ENCODE measurements at places on chromosomes 7 and 10.

DNA sequence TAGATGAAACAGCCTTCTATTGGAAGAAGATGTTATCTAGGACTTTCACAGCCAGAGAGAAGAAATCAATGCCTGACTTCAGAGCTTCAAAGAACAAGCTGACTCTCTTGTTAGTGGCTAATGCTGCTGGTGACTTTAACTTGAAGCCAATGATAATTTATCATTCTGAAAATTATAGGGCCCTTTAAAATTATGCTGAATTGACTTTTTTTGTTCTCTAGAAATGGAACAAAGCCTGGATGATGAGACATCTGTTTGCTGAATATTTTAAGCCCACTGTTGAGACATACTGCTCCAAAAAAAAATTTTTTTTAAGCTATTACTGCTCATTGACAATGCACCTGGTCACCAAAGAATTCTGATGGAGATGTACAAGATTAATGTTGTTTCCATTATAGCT, 189.2 kb downstream of the MBL2 start:
- no peak for DNase-seq

- no peak for DNase-seq
Measured at GRCh38 chr7:85471740-85472139, 284.9 kb upstream of the SEMA3D start.

GRCh38 chr10:13234172-13234571, at the start of gene UCMA:
Gene UCMA (minus strand): TSS chr10:13234374. CDS start chr10:13234258, 116 bp downstream.
- no peak for DNase-seq

DNA sequence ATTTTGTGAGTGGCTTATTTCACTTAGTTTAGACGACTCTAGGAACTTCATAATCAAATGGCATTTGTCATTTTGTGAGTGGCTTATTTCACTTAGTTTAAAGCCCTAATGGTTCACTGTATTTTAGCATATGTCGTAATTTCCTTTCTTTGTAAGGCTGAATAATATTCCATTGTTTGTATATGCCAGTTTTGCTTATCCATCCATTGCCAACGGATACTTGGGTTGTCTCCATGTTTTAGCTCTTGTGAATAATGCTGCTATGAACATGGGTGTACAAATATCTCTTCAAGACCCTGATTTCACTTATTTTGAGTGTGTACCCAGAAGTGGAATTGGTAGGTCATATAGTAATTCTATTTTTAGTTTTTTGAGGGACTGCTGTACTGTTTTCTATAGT, 31.8 kb downstream of the DOCK1 start:
- no peak for DNase-seq

- DNase-seq = no peak
Measured at GRCh38 chr10:63266391-63267316, 133.5 kb downstream of the NRBF2 start.

- DNase-seq = no peak
Measured at GRCh38 chr10:35136263-35136815, 9.7 kb downstream of the CREM start.

DNA sequence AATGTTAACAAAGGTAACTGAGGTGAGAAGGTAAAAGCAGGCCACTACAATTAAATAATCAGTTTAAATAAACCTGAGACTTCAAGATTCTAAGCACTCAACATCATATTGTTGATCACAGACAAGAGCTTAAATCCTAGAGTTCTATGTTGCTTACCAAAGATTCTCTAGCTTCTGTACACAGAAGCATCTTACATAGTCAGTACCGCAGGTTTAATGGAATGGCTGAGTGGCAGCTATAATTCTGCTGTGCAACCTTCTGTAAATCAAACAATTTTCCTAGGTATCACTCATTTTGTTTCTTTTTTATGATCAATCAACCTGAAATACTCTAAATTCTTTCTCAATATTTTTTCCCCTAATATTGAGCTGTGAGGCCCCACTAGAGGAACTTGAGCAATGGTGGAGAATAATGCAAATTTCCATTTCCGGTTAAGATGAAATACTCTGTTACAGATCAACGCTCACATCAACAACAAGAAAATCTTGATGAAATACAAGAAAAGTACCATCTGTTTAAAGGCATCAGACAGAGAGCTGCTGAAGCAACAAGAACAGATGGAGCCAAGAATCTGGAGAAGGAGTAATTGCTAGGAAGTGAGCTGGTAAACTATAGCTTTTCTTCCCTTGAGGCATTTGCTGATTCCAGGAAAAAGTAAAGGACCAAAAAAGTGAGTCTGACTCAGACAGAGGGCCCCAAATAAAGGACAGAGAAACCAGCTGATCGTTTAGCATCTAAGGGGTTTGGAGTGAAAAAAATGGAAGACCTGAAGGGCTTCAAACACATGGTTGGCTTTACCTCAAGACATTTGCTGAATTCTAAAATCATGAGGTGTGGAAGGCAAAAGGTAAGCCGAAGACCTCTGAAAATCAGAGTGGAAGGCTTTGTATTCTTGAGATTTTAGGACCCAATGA, 22.6 kb downstream of the PNPLA8 start:
- no peak for DNase-seq

- no peak for DNase-seq
Measured at GRCh38 chr7:94067506-94067905, 63.4 kb upstream of the BET1 start.

- no peak for DNase-seq
Measured at GRCh38 chr7:121235201-121235600, 93.6 kb upstream of the WNT16 start.

GRCh38 chr7:76246804-76247389, 45.2 kb downstream of the SRRM3 start:
- no peak for DNase-seq

DNA sequence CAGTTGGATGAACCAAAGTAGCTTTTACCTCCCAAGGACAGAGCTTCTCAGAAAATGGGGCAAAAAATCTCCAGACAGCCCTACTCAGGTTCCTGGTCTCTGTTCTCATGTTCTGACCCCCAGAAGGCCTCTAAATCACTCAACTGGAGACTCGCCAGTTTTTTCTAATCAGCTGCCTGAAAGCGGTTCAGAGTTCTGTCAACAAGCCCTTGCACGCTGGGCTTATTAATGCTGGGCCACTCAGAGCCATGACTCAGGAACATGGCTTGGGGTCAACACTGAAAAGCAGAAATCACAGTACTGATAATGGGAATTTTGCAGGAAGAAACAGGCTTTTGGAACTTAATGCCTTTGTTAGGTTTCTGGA, 15.3 kb downstream of the ECHDC3 start:
- no peak for DNase-seq

DNA sequence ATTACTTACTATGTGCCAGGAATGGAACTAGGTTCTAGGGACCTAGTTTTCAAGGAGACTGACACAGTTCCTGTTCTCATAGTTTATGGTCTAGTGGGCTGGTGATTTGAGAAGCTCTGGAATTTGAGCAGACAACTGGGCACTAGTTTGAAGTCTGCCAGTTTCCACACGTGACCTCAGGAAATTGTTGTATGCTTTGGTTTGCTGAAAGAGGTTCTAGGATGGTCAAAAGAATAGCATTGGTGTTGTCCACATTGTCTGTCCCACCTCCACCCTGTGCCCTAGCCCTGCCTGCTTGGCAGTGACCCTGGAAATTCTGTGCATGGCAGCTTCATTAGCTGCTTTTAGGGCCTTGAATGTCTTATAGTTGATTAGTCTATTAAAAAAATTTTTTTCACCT, 28.7 kb downstream of the GBF1 start:
- DNase-seq = no peak

- no peak for DNase-seq
Measured at GRCh38 chr7:21013765-21014539, 227.3 kb upstream of the SP8 start.

- no peak for DNase-seq
Measured at GRCh38 chr10:26457088-26457487, 18.9 kb downstream of the APBB1IP start.

DNA sequence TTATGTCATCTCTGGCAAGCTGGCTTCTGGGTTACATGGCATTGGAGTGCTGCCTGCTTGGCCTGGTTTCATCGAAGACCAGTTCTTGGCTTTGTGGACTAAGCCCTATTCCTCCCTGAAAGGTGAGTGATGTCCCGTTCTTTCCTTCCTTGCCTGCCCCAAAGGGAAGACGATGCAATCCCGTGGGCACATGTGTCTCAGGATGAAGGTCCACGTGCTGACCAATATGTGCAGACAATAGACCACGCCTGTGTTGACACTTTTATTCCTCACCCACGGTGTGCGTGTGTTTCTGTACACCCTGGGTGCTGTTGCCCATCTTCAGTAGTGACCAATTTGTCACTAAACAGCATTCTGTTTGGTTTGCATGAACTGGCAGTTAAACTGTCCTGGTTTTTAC, 28.6 kb upstream of the SHH start:
- DNase-seq = no peak

DNA sequence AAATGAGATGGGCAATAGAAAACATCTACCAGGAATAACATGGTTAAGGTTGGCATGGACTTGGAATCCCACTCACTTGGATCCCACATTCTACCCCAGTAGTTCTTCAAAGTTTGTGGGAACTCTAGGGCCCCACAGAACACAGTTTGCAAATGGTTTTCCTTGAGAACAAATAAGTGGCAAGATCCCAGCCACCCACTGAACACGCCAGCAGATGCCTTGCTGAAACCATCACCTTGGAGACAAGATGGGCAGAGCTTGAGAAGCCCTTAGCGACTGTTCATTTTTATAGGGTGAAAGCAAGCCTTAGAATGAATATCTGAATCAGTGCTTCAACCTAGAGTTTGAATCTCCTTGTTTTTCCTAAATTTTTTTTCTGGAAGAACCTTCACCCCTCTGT, 349.1 kb downstream of the RPS24 start:
- DNase-seq = no peak

- DNase-seq = no peak
Measured at GRCh38 chr7:134442441-134443220, 16.3 kb downstream of the AKR1B1 start.

- DNase-seq = no peak
Measured at GRCh38 chr7:155951554-155952158, 139.4 kb upstream of the SHH start.

- no peak for DNase-seq
Measured at GRCh38 chr7:13981070-13981469, 8.4 kb downstream of the ETV1 start.

DNA sequence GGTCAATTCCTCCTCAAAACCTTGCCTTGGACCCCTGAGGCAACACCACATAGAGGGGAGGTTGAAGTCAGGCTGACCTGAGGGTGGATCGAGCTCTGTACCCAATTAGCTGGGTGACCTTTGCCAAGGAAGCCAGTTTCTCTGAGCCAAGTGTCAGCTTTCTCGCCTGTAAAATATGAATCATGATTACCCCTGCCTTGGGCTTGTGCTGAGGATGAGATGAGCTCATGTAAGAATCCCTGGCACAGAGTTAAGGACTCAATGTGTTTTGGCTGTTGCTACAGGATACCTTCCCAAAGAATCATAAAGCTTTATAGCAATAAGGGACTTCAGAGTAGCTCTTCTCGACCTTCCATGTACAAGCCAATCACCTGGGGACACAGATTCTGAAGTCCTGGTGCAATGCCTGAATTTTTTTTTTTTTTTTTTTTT, 43.5 kb upstream of the CACUL1 start:
- DNase-seq = no peak

GRCh38 chr10:122054048-122055025, 65.4 kb downstream of the TACC2 start:
- DNase-seq = no peak

DNA sequence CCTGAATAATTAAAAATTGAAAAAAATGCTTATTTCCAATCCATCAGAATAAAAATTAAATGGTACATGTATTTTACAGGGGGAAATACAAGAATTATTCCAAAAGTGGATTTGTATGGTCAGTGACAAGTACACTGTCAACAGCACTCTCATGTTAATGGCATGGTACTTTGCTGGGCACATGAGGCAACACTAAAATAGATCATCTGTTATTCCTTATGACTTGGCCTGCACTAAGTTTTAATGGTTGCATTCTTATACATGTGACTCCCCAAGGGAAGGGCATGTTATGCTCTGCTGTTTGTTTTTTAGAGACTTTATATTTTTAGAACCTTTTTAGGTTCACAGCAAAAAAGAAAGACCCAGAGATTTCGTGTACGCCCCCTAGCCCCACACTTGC, 128.3 kb downstream of the CPEB3 start:
- no peak for DNase-seq

DNA sequence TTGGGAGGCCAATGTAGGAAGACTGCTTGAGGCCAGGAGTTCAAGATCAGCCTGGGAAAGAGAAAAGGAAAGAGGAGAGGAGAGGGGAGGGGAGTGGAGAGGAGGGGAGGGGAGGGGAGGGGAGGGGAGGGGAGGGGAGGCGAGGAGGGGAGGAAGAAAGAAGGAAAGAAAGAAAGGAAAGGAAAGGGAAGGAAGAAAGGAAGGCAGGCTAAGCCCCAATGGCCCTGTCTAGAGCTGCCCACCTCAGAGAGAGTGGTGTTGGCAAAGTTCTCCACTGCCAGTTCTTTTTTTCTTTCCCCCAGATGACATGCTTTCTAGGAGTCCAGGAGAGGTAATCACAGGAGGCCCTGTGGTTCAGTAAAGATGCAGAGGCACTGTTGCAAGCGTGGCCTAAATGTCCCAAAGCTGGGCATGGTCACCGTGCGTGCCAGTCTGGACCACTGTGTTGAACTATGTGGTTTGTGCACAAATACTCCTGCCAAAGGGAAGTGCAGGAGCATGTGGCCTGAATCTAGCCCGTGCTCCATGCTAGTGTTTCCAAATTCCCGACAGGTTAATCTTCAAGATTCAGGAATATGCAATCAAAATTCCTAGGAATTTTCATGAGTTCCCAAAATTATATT, 39.7 kb downstream of the ODAD2 start:
- DNase-seq = no peak
